AG10803 (cell line): ENCODE measurements at places on chromosomes 16 and 17.

- no peak for DNase-seq
Observed at GRCh38 chr17:647324-648197, 67.1 kb downstream of the VPS53 start.

GRCh38 chr17:33939959-33940358 is 315.1 kb upstream of the CCL2 start:
- DNase-seq, result no peak

GRCh38 chr17:37842401-37842800 is 81.8 kb upstream of the TBC1D3K start:
- no peak for DNase-seq

- DNase-seq, result no peak
Observed at GRCh38 chr17:9544221-9544620, 31.4 kb downstream of the STX8 start.

GRCh38 chr17:53736516-53737240 is 86.0 kb upstream of the KIF2B start:
- DNase-seq, result no peak

DNA sequence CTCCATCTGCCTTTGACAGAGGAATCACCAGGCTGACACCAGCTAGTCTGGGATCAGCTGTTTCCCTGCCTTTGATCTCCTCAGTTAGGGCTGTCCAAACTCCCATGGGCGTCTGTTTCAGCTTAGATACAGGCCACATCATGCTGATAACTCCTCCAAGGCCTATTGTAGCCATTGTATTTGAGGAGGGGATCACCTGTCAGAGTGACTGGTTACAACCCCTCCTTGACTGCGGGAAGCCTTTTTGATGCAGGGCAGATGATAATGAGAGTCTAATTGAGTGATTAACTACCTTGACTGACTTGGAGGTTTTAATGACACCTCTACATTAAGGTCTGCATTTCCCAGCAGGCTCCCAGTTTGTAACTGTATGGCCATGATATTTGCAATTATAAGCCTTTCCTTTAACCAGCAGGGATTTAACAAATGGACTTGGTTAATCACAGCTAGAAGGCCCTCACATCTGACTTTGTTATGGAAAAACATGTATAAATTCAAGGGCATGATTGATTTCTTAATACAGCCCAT is 863.5 kb downstream of the KCNJ2 start:
- DNase-seq, result no peak

- DNase-seq, result no peak
Observed at GRCh38 chr17:34383216-34383615, 20.2 kb upstream of the CCL1 start.

- no peak for DNase-seq
Observed at GRCh38 chr16:68022278-68022727, 729 bp downstream of the DDX28 start.

DNA sequence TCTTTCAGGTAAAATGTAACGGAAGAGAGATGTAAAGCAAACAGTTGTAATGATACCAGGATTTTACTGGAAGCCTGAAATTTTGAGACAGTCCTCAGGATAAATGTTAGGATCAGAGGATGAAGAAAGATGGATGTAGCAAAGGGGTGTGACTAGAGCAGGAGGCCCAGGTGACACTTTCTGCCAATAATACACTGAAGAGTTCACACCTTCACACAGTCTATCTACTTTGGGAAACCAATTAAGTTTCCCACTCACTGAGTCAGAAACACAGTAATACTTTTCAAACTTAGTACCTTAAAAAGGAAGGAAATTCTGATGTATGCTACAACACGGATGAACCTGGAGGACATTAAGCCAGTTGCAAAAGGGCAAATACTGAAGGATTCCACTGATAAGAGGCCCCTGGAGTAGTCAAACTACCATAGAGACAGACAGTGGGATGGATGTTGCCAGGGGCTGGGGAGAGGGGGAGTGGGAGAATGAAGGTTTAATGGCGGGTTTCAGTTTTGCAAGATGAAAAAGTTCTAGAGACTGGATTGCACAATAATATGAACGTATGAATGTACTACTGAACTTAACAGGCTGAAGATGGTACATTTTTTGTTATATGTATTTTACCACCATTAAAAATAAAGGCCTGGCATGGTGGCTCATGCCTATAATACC is 62.3 kb downstream of the CYTH1 start:
- DNase-seq, result no peak

DNA sequence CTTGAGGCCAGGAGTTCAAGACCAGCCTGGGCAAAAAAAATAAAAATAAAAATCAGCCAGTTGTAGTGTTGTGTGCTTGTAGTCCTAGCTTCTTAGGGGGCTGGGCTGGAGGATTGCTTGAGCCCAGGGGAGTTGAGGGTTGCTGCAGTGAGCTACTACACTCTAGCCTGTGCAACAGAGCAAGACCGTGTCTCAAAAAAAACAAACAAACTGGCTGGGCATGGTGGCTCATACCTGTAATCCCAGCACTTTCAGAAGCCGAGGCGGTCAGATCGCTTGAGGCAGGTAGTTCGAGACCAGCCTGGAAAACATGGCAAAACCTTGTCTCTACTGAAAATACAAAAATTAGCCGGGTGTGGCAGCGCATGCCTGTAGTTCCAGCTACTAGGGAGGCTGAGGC is 4.9 kb upstream of the UBALD2 start:
- DNase-seq, result no peak

- DNase-seq, result peak; percentile 25
Observed at GRCh38 chr17:42518755-42519545, 17.1 kb upstream of the NAGLU start.

DNA sequence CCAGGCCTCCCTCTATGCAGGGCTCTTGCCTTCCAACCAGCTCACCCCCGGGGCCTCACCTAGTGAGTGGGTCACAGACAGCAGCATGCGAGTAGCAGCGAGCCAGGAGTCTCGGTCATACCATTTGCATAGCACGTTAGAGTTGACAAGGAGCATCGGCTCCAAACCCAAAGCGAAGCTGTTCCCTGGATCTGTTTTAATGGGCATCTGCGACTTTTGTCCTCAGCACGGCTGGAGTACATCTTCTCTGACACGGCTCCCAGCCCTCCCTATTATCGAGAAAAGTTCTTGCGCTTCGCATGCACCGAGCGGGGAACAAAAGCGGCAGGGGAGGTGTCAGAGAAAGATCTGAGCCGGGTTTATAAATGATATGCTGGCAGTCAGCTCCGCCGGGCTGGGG is 253.3 kb downstream of the MAF start:
- no peak for DNase-seq

GRCh38 chr17:76872221-76872873 is 4.1 kb downstream of the MGAT5B start:
- DNase-seq, result peak; percentile 90

DNA sequence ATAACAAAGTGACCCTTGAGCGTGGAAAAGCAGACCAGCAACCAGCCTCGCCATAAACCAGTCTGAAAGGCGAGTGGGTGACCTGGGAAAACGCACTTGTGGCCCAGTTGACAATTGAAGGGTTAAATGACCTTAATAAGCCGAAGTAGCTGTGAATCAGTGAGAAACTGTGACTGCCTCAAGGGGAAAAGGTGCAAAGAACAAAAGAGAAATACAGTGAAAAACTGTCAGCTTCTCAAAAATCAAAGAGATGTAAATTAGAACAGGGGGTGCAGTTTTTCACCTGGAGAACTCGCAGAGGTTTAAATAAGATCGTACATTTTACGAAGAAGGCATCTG is 124.1 kb downstream of the CMIP start:
- no peak for DNase-seq

- no peak for DNase-seq
Observed at GRCh38 chr16:56399486-56399885, 25.9 kb downstream of the AMFR start.

- DNase-seq, result peak; percentile 21
Observed at GRCh38 chr16:74583926-74584666, 22.8 kb downstream of the GLG1 start.

DNA sequence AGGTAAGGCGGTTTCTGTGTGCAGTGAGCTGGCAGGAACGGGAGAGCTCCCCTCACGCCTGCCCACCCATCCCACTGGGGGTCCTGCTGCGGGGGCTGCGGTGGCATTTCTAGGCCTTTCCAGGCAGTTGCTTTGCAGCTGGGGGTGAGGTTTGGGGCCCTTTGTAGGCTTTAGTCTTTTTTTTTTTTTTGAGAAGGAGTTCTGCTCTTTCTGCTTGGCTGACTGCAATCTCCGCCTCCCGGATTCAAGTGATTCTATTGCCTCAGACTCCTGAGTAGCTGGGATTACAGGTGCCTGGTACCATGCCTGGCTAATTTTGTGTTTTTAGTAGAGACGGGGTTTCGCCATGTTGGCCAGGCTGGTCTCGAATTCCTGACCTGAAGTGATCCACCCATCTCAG is 11.1 kb downstream of the TSC2 start:
- DNase-seq, result no peak

DNA sequence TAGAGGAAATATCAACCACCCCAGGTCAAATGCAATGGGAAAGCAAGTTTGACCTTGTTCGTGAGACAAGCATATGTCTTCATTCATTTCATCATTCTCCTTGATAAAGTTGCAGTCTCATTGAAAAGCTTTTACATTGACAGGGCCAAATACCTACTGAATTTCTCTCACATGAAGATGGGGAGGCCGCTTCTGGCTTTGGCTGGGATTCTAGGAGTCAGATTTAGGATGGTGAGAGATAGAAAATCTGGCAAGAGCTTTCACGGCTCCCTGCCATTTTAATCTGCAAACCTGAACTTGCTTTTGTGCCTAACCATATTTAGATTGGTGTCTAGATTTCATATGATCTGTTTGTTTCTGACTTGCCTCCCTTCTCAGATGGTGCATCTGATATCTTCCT is 88.0 kb downstream of the TMEM100 start:
- no peak for DNase-seq

DNA sequence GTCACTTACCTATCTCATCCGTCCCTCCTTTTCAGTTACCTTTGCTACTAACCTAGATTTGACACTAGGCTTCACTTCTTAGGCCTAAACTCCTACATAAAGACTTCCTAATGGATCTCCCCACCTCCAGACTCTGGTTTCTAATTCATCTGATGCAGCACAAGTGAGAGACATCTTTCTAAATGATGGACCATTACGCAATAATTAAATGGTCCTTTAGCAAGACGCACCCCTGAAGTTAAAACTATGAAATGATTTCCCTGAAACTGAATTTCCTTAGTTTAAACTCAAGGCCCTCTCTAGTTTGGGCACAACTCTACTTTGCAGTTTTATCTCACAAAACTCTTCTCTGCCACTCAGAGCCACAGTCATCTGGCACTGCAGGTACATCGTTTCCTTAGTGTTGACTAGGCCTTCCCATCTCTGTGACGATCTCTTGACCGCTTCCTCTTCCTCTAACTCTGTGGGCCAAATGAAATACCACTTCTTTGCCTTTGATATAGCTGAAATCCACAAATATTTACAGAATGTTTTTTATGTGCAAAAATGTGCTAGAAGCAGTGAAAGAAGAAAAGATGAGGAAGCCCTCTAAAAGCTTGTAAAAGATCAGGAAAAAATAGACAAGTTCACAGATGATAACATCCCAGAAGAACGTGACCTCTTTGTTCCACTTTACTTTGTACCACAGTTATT is 3.3 kb downstream of the SYNRG start:
- peak; percentile 43 for DNase-seq

DNA sequence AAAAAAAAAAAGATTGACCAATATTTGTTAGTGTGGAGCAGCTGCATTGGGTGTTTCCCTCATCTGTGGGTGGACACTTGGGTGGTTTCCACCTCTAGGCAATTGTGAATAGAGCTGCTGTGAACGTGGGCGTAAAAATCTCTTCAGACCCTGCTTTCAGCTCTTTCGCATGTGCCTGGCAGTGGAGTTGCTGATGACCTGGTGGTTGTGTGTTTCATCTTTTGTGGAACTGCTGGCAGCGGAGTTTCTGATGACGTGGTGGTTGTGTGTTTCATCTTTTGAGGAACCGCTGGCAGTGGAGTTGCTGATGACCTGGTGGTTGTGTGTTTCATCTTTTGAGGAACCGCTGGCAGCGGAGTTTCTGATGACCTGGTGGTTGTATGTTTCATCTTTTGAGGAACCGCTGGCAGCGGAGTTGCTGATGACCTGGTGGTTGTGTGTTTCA is 21.4 kb downstream of the ZC3H18 start:
- peak; percentile 41 for DNase-seq

GRCh38 chr17:40108970-40109824 is 8.8 kb upstream of the NR1D1 start:
- no peak for DNase-seq

DNA sequence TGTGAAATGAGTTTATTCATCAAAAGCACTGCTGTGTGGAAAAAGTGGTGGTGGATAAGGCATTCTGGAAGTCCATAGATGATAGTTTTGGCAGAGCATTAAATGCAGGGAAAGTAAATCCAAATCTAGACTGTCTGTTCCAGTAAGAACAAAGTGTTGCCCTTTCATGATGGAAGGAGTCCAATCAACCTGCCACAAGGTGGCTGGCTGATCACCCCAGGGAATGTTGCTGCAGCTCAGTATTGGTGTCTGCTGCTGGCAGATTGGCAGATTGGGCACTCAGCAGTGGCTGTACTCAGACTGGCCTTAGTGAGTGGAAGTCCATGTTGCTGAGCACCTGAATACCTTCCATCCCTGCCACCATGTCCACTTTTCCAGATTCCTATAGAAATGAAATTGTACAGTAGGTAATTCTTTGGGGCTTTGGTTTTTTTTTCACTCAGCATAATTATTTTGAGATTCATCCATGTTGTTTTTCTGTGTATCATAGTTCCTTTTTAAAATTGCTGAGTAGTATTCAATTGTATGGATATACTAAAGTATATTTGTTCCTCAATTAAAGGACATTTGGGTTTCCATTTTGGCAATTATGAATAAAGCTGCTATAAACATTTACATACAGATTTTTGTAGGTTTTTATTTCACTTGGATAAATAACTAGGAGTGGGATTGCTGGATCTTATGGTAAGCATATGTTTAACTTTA is 14.3 kb downstream of the DYNLL2 start:
- no peak for DNase-seq

- DNase-seq, result no peak
Observed at GRCh38 chr17:36597226-36597625, 4.2 kb upstream of the MRM1 start.

DNA sequence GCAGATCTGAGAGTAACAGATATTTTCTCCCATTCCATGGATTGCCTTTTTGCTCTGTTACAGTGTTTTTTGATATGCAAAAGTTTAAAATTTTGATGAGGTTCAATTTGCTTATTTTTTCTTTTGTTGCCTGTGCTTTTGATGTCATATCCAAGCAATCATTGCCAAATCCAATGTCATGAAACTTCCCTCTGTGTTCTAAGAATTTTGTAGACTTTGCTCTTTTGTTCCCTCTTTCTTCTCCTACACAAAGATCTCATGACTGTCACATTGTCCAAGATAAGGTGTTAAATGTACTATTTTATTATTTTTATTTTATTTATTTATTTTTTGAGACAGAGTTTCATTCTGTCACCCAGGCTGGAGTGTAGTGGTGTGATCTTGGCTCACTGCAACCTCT is 18.9 kb upstream of the KCNH6 start:
- DNase-seq, result no peak
